Stimulated activated CD4-positive, alpha-beta T cell treated with anti-CD3 and anti-CD28 coated beads, TNF-alpha, amount 100 ng/mL, for 24 hours (primary cell): ENCODE measurements at places on chromosomes 4 and X.

DNA sequence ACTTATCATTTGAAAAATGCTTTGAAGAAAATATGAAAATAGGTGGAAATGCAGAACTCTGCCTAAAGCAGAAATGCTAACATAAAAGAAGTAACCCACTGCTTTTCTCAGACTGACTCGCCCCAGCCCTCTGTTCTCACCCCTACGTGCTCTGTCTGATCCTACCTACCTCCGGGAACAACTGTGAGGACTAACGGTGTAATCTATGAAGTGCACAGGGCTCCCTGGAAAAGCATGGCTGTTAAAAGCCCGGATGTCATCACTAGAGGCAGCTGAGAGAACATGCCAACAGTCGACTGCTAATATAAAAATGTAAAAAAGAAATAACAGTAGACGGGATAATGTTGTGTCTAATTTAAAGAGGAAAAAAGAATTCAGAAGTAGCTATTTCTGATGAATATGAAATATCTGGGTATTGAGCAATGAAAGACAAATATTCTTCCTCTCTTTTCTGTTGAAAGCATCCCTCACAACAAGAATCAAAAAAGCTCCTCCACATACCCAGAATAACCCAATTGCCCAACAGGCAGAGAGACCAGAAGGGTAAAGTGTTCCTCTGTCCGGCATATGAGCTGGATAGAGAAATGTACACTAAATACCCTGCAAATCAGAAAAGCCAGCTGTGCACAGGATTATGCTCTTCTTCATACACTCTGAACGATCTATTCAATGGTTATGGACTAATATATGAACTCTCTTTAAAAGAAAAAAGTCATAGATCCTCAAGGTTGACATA, 130.7 kb downstream of the TSPAN5 start:
- DNase-seq: no peak

- DNase-seq: no peak
Measured at GRCh38 chrX:46433892-46434291, 111.3 kb downstream of the ZNF674 start.

DNA sequence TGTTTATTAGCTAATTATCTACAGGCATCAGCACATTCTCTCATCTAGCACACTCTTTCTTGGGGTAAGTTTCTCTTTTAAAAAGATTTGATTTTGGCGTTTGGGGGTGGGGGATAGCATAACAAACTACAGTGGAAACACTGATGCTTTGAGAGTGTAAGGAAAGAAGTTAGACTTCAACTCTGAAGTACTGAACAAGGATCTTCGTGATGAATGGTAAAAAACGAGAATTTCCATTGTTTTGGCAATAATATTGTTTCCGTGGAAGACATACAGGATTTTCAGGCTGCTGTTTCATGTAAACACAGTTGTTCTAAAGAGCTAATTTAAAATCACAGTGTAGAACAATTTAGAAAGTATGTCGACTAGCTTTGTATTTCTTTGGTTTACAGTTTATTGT, 451 bp downstream of the LPAR4 start:
- no peak for DNase-seq

- no peak for DNase-seq
Measured at GRCh38 chr4:188722911-188723310, 583.7 kb downstream of the TRIML1 start.

- DNase-seq: no peak
Measured at GRCh38 chr4:102684610-102685052, 76.1 kb downstream of the MANBA start.

GRCh38 chr4:4362991-4363697, 23.8 kb upstream of the NSG1 start:
- DNase-seq: no peak

DNA sequence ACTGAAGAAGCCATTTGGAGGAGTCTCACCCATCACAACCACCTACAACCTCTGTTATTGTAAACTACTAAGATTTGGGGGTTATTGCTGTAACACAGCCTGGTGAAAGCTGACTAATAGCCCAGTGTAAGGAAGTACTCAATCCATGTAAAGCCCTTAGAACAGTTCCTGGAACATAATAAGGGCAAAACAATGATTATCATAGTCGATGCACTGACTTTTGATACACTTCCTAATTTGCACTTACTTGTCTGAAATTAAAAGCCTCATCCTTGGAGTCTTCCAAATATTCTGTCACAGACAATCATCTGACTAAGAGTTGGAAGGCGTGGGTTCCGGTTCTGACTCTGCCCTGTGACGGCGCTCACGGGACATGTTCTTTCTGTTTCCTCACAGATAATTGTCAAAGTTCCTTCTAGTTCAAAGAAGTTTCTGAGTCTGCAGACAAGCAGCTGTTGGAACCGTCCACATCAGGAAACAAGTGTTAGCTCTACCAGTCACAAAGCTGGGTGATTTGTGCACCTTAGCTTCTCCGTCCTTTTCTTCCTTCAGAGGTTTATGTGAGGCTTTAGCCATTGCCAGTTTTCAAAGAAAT, 33.4 kb upstream of the RASGEF1B start:
- peak; percentile 56 for DNase-seq

GRCh38 chr4:83320548-83320947, 14.1 kb downstream of the HPSE start:
- no peak for DNase-seq

DNA sequence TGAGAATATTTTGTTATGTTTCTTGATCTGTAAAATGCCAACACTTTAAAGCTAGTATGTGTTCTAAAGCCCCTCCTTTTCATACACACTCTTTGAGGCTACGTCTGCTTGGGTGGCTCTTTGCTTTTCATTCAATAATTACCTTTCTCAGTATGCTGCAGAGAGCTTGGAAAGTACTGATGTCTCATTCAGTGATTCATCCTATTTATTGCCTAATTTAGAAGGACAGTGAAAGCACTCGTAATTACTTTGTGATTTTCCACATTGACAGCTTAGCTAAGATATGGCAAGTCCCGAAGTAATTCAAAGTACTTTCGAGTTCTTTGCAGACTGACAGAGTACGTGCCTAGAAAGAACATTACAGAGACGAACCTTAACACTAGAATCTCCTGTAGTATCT, 57.2 kb downstream of the BMP15 start:
- no peak for DNase-seq

- DNase-seq: no peak
Measured at GRCh38 chr4:182547435-182547834, 304.2 kb downstream of the TENM3 start.

GRCh38 chrX:51608766-51609165, 9.9 kb downstream of the CENPVL3 start:
- DNase-seq: no peak

GRCh38 chrX:151899622-151900021, 13.1 kb upstream of the MAGEA4 start:
- DNase-seq: no peak

- no peak for DNase-seq
Measured at GRCh38 chr4:113840861-113841260, 79.3 kb upstream of the CAMK2D start.

DNA sequence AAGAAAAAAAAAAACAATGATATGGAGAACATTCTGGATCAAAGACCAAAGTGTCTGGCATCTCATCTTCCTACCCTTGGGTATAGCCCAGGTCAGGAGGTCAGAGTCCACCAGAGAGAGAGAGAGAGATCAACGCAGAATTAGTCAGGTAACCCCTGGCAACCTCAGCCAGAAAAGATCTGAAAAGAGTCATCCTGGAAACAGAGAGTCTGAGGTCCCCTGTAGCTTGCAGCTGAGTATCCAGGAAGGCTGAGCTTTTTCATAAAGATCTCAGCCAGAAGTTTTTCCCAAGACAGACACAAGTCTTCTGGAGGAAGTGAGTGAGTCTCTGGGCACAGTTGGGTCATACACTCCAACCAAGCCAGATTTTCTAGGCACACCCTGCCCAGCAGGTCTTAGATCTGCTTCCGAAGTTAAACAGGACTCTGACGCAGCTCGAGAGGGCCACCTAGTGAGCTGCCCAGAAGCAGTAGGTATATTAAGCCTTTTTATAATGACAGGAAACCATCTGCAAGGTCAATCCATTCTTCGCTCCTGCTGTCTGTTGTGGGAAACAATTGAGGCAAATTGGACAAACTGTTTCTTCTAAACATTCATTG, 35.7 kb downstream of the ACE2 start:
- no peak for DNase-seq

DNA sequence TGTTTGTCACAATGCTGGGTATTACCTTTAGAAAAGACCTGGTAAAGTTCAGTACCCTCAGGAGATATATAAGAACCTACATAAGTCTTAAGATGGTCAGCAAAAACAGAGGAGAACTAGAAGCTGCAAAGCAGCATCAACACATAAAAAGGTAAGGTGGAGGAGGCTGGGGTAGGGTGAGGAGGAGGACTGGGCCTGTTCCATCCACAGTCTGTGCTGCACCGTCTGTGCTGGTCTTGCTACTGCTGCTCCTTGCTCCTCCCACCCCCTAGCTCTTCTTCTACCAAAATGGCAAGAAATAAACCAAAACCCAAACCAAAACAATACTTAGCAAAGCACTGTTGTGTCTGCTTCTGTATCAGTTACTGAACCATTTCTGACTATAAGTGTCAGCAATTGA, 102.2 kb downstream of the CDS1 start:
- DNase-seq: no peak

DNA sequence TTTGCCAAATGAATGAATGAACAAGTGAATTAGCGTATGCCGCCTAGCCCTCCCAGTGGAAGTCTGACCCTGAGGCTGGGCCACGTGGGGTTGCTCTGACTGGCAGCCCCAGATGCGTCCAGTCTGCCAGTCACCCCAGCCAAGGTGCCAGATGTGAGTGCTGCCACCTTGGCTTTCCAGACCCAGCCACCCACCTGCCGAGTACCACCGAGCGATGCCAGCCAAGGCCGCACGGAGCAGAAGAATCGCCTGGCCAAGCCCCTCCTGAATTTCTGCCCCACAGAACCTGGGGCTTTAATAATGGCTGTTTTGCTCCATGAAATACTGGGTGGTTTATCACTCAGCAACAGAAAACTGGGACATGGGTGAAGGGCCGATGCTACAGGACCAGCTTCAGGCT, 59.3 kb downstream of the ADRA2C start:
- no peak for DNase-seq

GRCh38 chrX:140432346-140433175, 72.3 kb downstream of the SOX3 start:
- no peak for DNase-seq

- no peak for DNase-seq
Measured at GRCh38 chr4:108937066-108937465, 174.2 kb upstream of the ETNPPL start.

DNA sequence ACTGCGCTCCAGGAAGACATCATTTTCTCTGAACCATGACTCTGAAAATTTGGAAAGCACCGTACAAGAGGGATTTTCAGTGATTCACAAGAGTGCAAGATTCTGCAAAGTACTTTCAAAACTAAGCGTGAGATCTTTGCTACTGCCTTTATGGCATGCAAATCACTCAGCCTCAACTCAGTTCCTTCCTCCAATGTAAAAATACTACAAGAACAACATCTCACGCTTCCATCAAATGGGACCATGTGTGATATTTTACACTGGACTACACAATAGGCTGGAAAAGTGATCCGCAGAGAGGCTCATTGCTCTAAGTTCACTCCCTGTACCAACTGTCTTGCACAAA, 674 bp upstream of the IL15 start:
- DNase-seq: no peak

DNA sequence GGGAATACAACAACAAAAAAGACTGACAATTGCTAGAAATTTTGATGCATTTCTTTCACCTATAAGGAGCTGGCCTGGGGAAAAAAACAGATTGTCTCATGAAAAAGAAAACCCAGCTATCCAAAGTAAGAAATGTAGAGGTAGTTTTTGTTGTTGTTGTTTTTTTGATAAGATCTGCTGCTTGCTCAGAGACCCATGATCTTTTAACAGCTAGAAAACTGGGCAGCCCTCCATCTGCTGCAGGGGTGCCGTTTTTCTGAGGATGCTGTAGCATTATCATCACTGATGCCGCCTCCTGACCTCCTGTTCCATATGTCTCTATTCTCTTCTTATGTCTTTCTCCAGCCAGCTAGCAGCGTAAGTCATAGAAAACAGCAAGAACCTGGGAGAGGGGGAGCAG, 98.3 kb downstream of the BMPR1B start:
- DNase-seq: no peak

- DNase-seq: no peak
Measured at GRCh38 chr4:8238515-8239053, 31.0 kb upstream of the HTRA3 start.

- no peak for DNase-seq
Measured at GRCh38 chrX:150690126-150690525, 3.1 kb upstream of the MTMR1 start.

- DNase-seq: no peak
Measured at GRCh38 chr4:20095805-20096541, 155.7 kb upstream of the SLIT2 start.

DNA sequence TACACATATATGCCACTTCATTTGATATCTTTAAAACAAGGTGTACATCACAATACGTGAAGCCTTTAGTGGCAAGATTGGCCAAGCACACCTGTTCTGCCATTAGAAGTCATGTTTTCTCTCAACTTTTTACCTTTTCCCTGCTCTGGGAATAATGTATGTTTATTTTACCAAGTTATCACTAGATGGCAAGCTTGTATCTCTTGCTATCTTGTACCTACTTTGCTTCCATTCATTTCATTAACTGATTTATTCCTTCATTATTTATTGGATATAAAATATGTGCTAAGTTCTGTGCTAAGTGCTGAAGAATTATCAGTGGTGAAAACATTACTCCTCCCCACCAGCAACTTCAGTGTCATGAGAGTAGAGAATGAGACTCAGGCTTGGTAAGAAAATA, 245.5 kb downstream of the ANK2 start:
- DNase-seq: no peak

DNA sequence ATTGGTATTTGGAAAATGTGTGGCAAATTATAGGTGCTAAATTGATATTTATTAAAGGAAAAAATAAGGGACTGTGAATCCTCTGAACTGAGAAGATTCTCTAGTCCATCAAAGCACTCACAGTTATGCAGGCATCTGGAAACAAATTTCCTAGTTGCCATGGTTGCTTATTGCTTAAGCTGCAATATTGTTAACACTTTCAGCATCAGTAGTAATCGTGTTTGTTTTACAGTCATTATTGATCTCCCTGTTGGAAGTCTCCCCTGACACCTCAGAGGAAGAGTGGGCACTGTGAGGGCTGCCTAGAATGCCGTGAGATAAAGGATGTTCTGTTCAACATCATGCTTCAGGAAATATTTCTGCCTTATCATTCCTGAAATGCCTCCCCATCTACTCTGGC, 2004.3 kb upstream of the ADGRL3 start:
- DNase-seq: no peak

GRCh38 chr4:48085821-48086589, 48.0 kb downstream of the TXK start:
- DNase-seq: no peak

- peak; percentile 18 for DNase-seq
Measured at GRCh38 chr4:80173401-80173800, 23.9 kb upstream of the PRDM8 start.

- no peak for DNase-seq
Measured at GRCh38 chr4:15568821-15569220, 86.3 kb downstream of the FBXL5 start.

DNA sequence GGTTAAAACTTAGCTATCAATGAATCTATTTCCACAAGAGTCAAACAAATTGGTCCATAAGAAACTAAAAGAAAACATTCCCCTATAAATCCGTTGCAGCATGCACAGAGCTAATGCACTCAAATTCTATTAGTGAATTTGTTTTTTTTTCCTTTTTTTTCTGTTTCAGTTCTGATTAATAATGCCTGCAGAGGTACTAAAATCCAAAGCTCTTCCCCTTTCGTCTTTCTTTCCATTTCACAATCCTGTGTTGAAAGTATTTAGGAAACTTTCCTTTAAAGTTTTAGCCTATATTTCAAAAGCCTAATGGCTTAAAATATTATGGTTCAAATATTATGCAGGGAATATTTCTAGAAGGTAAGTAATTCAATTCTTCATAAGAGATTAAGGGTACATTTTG, 45.9 kb upstream of the VEGFD start:
- DNase-seq: no peak

- no peak for DNase-seq
Measured at GRCh38 chr4:3523628-3524221, 8.5 kb downstream of the LRPAP1 start.
